ENCODE measurements at places on chromosomes 4 and X.

- no peak for DNase-seq
Measured at GRCh38 chr4:110970642-110971041, 347.8 kb upstream of the PITX2 start.

- DNase-seq = no peak
Measured at GRCh38 chr4:11635342-11635741, 206.6 kb upstream of the HS3ST1 start.

- DNase-seq = no peak
Measured at GRCh38 chrX:107742700-107743191, 32.8 kb downstream of the TSC22D3 start.

- no peak for DNase-seq
Measured at GRCh38 chr4:106126062-106126461, 189.9 kb downstream of the TBCK start.

- DNase-seq = no peak
Measured at GRCh38 chr4:104941661-104942062, 205.0 kb upstream of the TET2 start.

GRCh38 chr4:92455951-92456350 is 152.2 kb downstream of the GRID2 start:
- no peak for DNase-seq

GRCh38 chrX:71111921-71112431 is 599 bp upstream of the IL2RG start:
- DNase-seq = no peak

DNA sequence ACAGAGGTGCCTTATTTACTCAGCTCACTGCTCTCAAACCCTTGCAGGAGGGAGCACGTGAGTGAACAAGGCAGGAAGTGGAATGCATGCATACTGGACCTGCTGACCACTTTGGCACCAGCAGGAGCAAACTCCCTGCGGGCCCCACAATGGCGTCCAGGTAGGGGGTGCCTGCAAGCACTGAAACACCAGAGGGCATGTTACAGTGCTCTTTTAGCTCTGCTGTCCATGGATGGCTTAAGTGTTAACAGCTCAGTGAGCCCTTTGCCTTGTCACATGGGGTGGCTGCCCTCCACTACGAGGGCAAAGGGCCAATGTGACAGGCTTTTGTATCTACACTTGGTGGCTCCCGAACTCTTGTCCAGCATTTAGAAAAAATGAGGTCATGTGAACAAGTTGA is 199.5 kb upstream of the UGT8 start:
- DNase-seq = no peak

DNA sequence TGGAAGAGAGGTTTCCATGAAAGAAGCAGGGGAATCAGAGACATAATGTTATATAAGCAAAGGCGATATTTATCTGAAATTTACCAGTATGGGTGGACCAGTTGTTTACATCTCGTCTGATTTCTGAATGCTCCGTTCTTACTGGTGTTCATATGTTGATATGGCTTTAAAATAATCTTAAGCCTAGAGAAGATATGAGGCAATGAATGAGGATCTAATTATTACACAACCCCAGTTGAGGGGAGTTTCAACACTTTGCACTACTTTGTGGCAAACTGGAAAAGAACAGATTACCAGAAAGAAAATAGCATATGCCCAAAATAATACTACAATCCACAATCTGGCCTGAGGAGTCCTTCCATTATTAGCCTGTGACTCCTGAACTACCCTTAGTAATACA is 263.3 kb upstream of the MAGEB2 start:
- no peak for DNase-seq

DNA sequence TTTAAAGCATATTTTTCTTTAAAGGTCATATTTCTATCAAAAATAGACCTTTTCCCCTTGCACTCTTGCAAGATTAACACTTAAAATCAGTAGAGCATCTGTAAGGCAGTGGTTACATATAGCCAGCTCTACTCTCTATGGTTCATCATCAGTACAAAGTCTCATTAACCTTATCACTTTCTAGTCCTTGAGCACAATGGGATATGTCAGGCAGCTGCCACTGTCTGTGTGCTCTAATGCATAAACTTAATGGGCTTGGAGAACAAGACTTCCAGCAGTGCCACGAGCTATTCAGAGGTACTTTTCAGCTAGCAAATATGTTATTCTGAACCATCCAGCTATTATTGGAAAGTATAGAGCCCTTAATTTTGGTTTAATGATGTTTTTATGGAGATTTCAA is 393.7 kb downstream of the GASK1B start:
- DNase-seq = no peak

GRCh38 chrX:77771601-77772000 is 14.4 kb downstream of the ATRX start:
- no peak for DNase-seq

DNA sequence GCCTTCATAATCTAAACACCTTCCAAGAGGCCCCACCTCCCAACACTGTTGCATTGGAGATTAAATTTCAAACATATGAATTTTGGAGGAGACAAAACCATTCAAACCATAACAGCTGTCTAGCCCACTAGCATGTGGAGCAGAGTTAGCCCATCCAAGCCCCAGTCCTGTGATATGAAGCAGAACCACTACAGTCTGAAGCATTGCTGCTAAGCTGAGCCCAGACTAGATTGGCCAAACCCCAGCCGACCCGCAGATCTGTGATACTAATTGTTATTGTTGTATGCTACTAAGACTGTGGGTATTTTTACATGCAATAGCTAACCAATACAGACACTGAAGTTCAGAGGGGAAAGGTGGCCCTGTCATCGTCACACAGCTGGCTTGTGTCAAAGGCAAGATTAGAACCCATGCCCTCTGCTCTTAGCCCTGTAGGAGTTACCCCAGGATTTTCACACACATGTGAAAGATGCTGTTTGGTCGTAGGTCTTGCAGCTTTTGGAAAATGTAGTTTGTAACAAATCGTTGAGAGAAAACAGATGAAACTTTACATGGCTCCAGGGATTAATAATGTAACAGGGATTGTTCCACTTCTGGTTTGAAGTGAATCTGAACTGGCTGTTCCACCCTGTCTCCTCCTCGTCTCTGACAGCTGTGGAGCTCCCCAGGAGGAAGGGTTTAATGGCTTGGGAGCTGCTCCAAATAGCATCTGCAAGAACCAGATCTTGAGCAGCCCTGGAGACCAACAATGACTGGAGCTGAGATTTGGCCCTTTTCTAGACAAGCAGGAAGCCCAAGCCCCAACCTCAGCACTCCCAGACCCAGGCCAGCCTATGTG is 517.5 kb downstream of the MID1IP1 start:
- no peak for DNase-seq

DNA sequence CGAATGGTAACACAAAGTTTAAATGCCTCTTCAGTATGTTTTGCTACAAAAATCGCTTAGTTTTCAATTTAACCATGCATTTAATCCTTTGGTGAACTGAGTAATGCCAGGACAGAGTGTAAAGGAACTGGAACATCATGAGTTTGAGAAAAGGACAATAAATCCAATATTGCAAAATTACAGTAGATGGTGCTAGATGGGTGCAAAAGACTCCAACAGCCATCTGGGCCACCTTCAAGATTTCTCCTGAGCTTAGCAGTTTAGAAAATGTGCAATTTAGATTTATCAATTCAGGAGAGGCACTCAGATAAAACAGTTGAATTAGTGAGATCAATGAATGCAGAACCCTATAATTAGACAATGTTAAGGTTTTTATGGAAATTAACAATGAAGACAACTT is 33.2 kb upstream of the MID1IP1 start:
- DNase-seq = no peak

- DNase-seq = no peak
Measured at GRCh38 chr4:22323691-22324090, 192.2 kb downstream of the ADGRA3 start.

DNA sequence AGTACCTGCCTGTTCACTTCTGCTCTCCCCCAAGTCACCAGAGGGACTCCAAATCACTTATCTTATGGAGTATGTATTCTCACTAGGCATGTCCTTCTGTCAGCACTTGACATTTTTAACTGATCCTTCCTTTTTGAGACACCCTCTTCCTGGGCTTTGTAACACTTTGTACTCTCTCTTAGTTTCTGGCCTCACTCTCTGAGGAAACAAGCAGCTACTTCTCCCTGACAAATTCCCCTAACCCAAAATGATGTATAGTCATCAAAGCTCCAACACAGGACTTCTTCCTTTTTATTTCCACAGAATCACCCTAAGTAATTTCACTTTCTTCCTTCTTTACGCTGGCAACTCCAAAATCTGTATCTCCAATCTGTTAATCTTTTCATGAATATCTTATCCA is 101.8 kb downstream of the ARAP2 start:
- no peak for DNase-seq

GRCh38 chr4:138843616-138844015 is 172.0 kb upstream of the NOCT start:
- no peak for DNase-seq

- DNase-seq = no peak
Measured at GRCh38 chrX:40360557-40360956, 220.2 kb upstream of the ATP6AP2 start.

DNA sequence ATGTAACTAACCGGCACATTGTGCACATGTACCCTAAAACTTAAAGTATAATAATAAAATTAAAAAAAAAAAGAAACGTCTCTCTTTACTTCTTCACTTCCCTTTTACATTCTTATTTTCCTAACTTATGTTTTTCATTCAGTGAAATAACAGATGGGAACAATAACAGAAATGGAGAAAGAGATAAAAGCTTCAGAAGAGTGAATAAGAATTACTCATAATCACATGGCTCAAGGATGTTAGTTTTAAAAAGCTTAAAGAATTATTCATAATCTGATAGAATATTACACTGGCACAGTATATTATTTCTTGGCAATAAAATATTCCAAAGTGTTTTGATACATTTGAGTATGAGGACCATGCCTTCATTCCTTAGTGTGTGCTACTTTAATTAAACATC is 175.6 kb downstream of the COL25A1 start:
- no peak for DNase-seq

DNA sequence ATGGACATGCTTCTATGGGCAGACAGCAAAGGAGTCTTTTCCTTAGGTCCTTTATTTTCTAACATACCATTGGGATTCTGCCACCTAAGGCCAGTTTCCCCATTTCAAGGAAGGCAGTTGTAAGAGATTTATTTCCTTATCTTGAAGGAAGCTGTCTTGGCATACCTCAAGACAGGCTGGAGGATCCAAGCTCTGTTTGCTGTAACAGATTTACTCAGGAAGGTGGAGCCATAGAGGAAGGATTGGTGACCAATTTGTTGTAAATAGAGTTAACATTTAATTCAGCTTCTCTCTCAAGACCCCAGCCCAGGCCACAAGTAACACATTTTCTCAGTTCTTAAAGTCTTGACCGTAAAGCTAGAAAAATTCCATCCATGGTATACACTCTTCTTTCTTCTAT is 131.6 kb upstream of the TENM3 start:
- no peak for DNase-seq

DNA sequence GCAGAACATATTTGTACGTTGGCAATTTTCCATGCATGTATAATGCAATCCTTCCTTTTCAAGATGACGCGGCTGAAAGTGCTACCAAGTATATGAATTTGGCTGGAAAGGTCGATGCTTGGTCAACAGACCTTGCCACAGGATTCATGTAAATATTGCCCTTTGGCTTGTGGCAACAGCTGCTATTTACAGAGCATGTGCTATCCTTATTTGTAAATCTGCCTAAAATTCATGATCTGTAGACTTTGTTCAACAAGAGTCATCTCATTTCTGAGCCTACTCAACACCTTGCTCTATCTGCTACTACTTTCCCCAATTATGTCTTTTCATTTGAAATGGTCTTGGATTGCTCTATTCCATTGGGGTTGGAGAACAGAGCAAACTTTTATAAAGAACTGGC is 1.9 kb upstream of the SMARCA1 start:
- no peak for DNase-seq

- no peak for DNase-seq
Measured at GRCh38 chr4:115720611-115721010, 607.2 kb upstream of the NDST4 start.

DNA sequence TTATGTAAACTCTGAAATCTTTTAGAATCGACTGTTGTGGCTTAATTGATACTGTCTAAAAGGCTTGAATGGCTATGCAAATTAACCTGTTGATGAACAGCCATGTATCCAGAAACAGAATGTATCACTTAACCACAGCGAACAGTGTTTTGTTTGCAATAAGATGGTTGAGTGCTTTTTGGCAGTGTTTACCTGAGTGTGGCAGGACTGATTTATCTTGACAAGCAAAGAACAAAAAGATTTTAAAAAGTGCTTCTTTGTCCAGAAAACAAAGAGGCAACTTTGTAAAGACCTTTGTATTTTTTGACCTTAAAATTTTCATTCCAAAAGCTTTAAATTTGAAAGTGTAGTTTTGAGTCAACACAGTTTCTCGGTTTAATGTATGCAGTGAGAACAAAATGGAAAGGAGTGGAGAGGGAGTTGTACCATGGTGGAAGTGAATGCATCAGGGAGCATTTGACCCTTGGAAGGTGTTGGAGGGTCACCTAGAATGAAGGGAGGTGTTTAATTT is 18.0 kb downstream of the ARHGAP10 start:
- no peak for DNase-seq

DNA sequence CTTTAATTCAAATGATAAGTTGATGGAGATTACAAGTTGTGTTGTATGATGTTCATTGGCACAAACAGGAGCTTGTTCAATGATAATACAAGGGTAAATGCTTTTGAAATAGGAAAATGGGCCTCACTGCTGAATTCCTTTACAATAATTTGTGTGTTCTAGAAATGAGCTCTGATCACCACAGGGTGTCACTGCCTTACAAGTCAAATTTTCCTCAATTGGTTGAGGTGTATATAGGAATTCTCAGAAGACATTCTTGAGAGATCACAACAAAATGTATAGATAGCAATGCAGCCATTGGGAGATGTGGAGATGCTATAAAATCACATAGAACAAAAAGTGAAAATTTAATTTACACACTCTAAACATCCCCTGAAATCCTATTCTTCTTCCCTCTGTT is 49.6 kb downstream of the KLF8 start:
- DNase-seq = no peak

GRCh38 chrX:110310896-110311295 is 7.0 kb downstream of the AMMECR1 start:
- DNase-seq = no peak

GRCh38 chr4:46852800-46853199 is 56.2 kb downstream of the COX7B2 start:
- no peak for DNase-seq

DNA sequence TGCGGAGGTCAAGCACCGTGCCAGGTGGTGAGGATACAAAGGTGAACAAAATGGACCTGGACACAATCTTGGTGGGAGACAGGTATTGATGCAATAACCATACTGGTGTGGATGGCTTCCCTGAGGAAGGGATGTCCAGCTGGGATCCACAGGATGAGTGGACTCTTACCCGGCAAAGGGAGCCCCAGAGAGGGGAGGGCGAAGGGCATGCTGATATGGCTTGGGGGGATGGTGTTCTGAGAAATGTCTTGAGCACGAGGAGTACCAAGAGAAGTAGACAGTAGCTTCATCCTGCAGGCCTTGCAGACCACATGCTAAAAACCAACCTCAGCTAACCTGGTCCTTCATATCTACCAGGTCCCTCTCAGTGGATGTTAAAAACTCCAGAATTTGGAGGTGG is 220.8 kb downstream of the NWD2 start:
- DNase-seq = no peak

Measured in stimulated activated CD8-positive, alpha-beta memory T cell treated with anti-CD3 and anti-CD28 coated beads, Interleukin-15, amount 100 ng/mL, for 24 hours (primary cell).